ENCODE measurements at places on chromosomes 1 and 21. TPM values are rescaled to one million over a fixed set of nuclear protein-coding genes. Genes with fewer than 3 reads are reported as not detected.

DNA sequence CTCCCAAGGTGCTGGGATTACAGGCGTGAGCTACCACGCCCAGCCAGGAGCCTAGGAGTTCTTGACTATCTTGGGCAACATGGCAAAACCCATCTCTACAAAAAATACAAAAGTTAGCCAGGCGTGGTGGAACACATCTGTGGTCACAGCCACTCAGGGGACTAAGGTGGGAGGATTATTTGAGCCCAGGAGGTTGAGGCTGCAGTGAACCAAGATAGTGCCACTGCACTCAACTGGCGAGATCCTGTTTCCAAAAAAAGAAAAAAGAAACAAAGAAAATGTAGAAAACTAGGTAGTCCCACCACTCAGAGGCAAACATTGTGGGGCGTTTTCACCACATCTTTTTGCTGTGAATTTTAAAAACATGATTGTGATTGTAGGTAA is 141.3 kb downstream of the ZZZ3 start:
- DNase-seq: no peak

- DNase-seq: no peak
These were observed at the start of gene LCE7A for GRCh38 chr1:152859696-152860095. Gene LCE7A, plus strand, starts transcription at chr1:152859996. Its CDS starts 702 bp downstream, at chr1:152860698.

SPRR4 gene
- not detected for total RNA-seq

DNA sequence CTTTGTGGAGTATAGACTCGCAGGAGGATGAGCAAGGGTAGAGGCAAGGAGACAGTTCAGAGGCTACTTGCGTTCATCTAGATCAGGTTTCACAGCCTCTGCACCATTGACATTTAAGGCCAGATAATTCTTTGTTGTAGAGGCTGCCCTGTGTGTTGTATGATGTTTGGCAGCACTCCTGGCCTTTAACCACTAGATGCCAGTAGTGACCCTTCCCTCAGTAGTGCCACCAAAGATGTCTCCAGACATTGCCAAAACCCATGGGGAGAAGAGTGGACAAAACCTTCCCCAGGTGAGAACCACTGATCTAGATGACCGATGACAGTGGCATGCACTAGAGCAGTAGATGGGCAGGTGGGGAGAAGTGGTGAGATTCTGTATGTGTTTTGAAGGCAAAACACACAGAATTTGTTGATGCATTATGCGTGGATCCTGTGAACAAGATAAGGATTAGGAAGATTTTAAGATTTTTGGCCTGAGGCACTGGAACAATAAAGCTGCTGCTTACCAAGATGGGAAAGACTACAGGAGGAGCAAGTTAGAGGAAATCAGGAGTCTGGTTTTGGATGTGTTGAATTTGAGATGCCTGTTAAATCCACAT is 9.9 kb upstream of the COG2 start:
- no peak for DNase-seq

DNA sequence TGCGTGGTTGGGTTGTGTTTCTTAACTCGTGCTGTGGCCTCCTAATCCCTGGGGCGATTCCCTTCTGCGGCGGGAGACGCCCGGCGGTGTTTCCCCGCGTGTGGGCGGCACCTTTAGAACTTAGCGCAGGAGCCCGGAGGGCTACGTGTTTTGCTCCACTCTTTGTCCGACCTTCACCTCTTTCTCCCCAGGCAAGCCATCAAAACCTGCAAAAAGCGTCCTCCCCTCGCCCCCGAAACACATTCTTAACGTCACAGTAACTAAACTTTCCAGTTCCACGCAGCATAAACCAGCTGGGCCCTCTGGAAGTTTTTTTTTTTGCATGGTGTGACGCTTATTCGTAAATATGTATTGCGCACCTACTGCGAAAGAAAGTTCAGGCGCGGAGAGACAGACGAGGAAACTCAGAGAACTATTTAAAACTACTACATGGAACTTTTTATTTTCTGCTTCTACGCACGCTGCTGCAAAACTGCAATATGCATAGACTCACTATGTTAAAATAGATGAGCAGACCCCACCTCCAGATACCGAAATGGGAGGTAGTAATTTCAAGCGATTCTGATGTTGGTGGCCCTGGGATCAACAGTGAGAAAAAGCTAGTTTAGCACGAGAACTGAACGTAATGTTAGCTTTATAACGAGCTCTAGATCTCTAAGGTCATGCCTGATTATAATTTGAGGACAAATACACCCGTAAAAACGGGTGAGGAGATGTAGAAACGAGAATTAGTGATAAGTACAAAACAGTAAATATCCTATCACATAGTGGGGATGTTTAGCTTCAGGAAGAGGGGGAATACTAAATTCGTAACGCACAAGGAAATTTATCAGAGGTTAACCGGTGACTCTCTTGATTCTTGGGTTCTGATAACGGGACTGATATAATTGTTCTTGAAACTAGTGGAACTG is 920 bp downstream of the MTR start:
- no peak for DNase-seq

DNA sequence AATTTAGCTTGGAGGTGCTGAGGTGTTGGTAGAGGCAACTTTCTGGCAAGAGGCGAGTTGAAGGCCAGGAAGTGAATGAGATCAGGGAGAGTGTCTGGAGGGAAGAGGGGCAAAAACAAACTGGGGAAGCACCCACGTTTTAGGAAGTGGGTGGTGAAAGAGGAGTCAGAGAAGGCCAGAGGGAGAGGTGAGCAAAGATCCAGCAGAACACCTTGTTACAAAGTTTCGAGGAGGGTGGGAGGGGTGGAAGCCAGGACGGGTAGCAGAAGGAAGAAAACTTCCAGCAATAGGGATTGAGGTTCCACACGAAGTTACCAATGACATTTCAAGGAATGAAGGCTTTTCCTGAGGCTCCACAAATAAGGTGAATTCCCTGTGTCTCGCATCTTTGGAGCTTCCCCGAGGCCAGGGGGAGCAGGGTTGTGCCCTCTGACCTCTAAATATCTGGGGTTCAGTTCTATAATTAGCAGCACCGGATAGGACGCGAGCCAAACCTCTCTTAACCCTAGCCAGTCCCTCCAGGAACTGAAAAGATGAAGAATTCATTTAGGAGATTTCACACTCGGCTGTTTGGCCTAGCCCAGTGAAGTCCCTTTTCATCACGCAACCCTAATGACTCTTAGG is 578 bp upstream of the SESN2 start:
- DNase-seq: no peak

GJA4 gene
- total RNA-seq: 26.4 TPM

DNA sequence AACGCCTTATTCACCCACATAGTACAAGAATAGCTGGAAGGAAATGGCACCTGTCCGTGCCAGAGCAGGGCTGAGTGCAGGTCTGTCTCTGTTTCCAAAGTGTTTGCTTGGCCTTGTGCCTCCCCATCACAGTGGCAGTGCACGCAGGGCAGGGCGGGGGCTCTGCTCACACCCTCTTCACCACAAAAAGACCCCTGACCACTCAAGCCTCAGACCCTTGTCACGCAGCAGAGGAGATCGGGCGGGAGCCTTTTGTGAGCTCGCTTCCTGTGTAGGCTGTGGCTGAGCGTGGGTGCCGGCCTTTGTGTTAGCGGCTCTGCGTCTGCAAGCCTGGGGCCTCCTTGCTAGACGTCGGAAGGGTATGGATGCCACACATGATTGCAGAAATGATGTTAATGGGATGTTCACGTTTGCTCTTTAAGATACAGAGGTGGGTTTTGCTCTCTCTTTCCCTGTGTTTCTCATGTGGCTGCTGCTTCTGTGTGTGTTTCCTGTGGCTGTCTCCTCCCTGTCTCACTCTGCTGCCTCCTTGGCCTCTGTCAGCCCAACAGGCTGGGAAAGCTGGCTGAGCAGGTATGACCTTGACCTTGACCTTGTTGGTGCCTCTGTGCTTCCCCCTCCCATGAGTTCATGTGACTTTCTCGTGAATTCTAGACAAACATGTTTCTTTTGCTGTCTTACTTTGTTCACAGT is 45.4 kb downstream of the S100B start:
- peak; percentile 82 for DNase-seq

DNA sequence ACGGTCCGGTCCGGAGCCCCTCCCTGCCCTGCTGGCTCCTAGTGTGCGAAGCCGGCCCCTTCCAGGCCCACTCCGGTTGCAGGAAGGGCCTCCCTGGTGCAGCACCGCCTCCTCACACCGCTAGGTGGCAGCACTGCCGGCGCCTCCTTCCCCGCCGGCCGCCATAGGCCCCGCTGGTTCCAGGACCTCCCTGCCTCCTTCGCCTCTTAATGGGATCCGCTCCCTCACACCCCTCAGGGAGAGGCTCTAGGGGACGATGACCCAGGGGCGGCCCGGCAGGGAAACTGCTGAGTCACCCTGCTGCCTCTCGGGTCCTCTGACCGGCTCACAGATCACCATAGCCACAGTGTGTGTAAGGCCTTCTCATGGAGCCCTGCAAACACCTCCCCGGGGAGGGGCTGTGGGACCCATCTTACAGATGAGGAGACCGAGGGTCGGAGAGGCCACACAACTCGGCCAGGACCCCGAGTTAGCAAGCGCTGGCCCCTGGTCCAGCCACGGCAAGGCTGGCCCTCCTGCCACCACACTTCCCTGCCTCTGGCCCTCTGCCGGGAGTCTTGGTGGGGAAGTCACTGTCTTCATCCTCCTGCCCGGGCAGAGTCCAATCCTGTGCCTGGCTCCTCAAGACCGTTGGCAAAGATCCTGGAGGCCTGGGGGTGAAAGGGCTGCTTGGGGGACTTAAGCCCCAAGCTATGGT is 1.6 kb upstream of the AJAP1 start:
- DNase-seq: no peak

DNA sequence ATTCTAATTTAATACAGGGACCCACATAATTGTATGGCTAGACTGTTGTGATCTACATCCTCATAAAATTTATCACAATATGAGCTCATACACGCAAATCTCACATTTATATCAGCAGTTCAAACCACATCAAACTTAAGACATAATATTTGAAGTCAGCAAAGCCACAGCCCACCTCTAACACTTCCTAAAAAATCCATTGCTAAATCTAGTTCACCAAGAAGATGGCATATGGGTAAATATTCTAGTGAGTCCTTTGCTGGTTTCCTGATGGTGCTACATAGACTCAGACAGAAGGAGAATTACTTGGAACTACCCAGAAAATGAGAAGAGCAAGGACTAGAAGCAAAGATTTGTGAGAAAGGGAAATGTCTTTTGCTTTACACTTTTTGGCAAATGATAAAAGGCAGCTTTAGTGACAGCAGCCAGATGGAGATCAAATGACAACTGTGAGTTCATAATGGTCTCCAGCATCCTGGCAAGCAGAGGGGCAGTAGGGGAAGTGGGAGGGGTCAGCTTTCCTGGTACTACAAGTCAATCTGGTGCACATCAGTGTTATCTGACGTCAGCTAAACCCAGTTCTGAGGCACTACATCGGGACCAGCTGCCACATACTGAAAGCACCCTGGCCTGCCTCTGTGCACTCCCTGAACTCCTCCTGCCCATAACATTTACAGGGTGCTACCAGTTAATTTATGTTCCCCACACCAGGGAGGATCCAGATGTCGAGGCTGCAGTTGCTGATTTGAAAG is 10.6 kb upstream of the GADD45A start:
- no peak for DNase-seq

FCRL4 gene
- total RNA-seq: not detected

CA6 gene
- total RNA-seq: not detected

DNA sequence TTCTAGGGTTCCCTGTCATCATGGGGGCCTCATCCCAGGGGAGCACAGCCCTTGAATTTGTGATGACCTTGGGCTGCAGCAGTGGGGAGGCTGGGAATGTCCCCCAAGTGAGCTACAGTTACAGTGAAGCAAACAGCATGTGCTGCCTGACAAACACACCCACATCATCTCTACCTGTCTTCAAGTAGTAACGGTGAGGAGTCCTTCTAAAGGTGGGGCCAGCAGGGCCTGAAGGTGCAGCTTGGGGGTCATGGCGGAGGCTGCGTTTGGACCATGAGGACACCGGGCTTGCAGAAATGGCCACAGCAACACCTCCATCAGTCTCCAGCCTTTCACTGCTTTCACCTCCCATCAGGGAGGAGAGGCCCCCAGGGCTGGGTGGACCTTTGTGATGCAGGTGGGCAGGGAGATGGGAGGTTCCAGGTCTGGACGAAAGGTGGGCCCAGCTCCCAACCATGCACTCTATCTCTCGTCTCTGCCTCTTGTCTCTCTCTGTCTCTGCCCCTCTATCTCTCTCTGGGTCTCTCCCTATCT is 55.7 kb downstream of the WNT9A start:
- DNase-seq: peak; percentile 45

- DNase-seq: no peak
These were observed 3.9 kb downstream of the CNTN2 start for GRCh38 chr1:205046870-205047269.

DNA sequence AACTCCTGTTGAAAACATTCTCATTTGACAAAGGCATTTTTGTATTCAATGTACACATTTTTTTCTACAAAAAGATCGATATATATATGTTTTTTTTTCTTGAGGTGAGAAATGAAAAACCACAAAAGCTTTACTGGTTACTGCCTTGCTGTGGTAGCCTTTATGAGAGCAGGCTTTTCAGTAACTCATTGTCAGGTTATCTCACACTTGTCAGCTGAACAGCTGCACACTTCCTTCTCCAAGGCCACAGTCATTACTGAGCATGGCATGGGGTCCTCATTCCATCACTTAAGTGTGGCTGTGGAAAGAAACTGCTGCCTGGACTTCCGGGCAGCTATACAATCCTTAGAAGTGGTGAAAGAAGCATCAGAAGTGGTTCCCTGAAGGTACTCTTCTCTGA is 169.3 kb upstream of the ZP4 start:
- no peak for DNase-seq

DNA sequence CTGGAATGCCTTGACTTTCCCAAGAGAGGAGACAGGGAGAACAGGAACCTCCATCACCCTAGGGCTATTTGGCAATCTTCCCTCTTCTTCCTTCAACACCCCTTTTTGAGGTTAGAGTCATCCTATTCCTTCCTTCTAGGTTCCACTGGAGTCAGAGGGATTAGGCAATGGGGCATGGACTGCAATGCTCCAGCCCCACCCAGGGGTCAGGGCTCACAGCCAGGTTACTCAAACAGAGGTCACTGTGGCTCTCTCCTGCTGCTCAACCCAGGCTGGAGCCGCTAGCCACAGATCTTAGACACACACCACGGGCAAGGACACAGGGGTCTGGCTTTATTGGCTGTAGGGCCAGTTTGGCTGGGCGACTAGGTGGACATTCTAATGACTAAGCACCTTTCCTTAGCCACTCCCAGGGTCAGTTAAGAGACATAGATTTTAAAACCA is 145.5 kb upstream of the NRIP1 start:
- no peak for DNase-seq

- DNase-seq: no peak
These were observed 343.6 kb downstream of the NPHP4 start for GRCh38 chr1:5648410-5649165.

DNA sequence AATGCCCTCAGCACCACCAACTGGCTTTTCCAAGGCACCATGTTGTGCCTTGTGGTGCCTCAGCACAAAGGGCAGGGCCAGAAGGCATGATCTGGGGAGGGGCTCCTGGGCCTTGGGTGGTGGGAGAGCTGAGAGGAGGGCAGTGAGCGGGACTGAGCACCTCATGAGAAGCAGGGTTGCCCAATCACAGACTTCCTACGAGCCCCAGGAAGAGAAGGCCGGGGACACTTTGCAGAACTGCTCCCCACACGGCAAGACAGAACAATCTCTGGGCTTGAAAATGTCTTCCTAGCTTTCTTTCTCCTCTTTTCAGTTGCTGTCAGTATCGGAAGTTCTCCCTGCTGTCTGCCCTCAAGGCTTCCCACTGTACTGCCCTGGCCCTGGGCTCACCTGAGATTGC is 6.8 kb downstream of the KCNJ10 start:
- no peak for DNase-seq

All from mesenteric fat pad (tissue), 1 donor.